Effector CD8-positive, alpha-beta T cell (primary cell): ENCODE measurements at places on chromosomes 2 and 18.

DNA sequence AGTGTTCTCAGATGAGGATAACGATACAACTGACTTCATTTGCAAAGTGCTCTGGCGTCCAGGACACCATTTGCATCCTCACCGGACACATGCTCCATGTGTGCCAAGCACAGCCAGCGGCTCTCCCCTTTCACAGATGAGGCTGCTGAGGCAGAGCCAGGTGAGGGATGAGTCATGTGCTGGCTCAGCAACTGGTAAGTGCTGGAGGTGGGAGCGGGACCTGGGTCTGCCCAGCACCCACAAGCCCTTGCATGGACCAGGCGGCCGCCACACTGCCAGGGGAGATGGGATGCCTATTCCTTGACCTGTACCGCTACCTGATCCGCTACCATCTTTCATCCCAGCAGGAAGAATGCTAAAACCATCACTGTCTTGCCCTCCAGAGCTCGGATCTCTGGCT lies 86.2 kb upstream of the ASB18 start:
- no peak for DNase-seq

DNA sequence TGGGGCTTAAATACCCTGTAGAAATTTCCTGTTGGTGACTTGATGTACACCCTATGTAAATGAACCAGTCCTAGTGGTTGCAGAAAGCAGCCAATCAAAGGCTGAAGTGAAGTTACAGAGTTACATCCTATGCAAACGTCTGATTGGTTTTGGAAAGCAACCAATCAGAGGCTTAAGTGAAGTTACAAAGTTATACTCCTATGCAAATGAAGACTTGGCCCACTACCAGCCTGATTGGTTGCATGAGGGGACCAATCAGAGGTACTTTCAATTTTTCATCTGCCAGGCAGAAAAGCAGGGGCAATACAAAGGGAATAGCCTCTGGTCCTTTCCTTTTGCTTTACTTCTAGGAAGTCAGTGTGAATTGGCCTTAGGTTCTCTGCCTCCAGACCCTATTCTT lies 13.6 kb upstream of the ZNF397 start:
- DNase-seq = no peak

- no peak for DNase-seq
Observed at GRCh38 chr18:48208432-48209140, 200.6 kb downstream of the ZBTB7C start.

GRCh38 chr2:181240844-181241243 lies 216.3 kb upstream of the ITGA4 start:
- DNase-seq = no peak

DNA sequence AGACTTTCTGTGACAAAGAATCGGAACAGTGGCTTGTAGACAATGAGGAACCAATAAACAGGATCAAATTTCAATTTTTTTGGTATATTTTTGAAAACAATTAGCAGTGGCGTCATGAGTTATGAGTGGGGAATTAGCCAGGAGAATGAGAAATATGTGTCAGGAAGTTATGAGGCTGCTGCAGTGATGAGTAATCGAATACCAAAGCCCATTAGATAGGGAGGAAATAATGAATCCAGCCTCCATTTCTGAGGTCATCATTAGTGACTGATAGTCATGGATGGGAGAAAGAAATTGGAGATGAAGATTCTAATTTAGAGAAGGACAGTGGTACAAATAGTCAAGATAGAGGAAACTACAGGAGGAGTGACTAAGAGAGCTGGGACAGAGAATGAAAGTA lies 673.1 kb upstream of the VRK2 start:
- DNase-seq = no peak

GRCh38 chr2:99348173-99348572 lies 11.0 kb downstream of the EIF5B start:
- DNase-seq = no peak

DNA sequence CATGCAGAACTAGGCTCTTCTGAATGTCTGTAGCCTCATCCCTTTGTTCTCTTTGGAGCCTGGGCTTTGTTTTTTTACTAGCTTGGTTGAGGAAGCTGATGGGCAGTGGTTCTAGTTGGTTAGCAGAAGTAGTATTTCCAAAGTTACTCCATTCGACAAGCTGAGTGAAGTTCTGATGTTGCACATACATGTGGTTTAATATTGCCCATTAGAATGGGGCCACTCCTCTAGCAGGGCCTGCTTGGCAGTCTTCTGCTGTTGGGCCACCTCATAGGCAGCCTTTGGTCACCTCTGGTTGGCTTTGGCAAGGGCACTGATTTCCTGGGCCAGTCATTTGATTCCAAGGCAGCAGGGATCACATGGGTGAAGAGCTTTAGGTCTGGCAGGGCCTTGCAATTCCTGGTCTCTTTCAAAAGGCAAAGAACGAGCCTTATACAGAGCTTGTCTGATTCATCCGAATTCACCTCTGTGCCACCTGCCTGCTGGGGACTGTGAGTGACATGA lies 2.5 kb downstream of the RPIA start:
- DNase-seq = no peak

- DNase-seq = no peak
Observed at GRCh38 chr18:74456017-74456348, 1.1 kb downstream of the DIPK1C start.

GRCh38 chr2:118979152-118979861 lies 37.3 kb downstream of the MARCO start:
- no peak for DNase-seq

- no peak for DNase-seq
Observed at GRCh38 chr2:28128281-28128950, 237.9 kb downstream of the BABAM2 start.

DNA sequence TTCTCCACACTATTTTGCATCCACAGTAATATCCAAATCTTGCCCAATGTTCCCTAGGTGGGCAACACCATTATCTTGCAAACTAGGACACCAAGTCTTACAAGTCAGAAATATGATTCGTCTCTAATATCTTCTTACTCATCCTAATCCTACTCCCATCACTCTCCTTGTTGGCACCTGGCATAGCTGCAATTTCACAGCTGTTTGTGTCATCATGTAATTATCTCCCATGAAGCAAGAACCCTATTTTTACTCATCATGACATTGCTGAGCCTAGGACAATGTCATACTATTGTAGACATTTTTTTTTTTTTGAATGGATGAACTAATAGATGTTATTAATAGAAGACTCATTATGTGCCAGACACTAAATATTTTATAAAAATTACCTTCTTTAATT lies 91.3 kb upstream of the CCDC141 start:
- DNase-seq = no peak

- peak; percentile 53 for DNase-seq
Observed at GRCh38 chr18:63074981-63075404, 244.6 kb downstream of the BCL2 start.

DNA sequence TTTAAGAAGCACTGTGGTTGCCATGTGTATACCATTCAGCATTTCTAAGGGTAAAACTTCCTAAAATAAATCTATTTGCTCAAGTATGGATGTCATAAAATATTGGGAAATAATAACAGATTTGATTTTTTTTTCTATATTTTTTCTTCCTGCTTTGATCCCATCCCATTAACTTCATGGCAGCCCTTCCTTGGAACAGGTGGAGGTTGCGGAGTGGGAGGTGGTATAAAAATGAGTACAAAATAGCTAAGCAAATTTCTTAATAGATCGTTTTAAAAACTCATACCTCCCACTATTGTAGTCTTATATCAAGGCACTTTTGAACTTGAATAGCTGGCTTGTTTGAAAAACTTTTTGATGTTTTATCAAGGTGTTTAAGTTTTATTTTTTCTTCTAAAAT lies 152.1 kb upstream of the KYNU start:
- no peak for DNase-seq

- DNase-seq = peak; percentile 44
Observed at GRCh38 chr2:181456660-181457120, 496 bp upstream of the ITGA4 start.

DNA sequence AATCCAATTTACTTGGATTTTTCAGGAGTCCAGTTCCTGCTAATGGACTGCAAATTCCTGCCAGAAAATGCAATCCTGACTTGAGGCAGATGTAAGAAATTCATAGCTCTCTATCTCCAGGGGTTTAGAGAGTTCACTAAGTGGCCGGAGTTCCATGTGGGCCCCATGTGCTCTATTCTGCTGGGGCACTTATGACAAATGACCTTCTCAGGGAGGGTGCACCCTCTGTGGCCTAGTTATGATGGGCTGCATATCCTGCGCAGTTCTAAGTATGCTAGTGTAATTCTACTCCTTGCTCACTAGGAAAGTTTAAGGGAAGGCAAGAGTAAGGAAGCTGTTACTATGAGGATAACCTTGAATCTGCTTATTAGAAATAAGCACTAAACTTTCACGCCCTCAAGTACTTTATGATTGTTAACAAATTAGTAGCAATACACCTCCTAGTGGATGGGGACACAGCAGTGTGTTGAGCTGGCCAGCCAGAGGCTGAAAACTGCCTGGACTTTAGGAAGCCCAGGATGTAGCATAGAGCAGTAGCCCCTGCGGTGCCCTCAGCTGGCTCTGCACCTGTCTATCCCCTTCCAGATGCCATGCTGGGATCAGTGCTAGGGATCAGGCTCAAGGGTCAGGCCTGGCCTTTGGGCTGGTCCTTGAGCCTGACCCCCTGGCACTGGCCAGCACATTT lies 14.4 kb downstream of the SMYD1 start:
- DNase-seq = no peak

- no peak for DNase-seq
Observed at GRCh38 chr2:73232403-73233153, 461 bp downstream of the PRADC1 start.

GRCh38 chr2:146931109-146931508 lies 913.7 kb upstream of the ACVR2A start:
- no peak for DNase-seq

GRCh38 chr2:205752924-205753323 lies 70.6 kb downstream of the NRP2 start:
- no peak for DNase-seq

- DNase-seq = no peak
Observed at GRCh38 chr18:61702007-61702406, 190.8 kb downstream of the RNF152 start.

- no peak for DNase-seq
Observed at GRCh38 chr18:35682281-35682867, 100.8 kb downstream of the GALNT1 start.

- DNase-seq = no peak
Observed at GRCh38 chr2:13128139-13128538, 411.4 kb downstream of the TRIB2 start.

DNA sequence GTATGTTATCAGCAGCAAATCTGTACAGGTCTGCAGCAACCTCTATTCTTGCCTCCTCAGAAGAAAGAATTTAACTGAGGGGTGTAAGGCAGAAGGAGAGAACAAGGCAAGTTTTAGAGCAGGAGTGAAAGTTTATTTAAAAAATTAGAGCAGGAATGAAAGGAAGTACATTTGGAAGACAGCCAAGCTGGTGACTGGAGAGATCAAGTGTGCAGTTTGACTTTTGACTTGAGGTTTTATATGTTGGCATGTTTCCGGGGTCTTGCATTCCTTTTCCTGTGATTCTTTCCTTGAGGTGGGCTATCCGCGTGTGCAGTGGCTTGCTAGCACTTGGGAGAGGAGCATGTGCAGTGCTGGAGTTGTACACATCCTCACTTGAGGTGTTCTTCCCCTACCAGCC lies 16.5 kb upstream of the CERS6 start:
- no peak for DNase-seq

GRCh38 chr2:53407363-53408080 lies 360.1 kb upstream of the CHAC2 start:
- DNase-seq = no peak

DNA sequence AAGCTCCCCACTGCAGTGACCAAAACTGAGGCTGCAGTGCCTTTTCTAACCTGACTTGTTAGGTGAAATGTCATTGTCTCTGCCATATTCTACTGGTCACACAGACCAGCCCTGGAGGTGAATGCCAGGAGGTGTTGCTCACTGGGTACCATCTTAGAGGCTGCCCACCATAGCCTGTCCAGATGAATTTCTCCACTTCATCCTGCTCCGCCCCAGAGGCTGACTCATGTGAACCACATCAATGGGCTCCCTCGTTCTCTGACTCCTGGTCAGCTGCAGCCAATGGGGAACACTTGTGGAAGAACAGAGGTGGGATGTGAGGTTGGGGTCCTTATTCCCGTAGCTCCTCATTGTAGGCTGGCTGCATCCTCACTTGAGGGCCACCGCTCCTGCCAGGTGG lies 3.4 kb upstream of the NARS1 start:
- DNase-seq = no peak

DNA sequence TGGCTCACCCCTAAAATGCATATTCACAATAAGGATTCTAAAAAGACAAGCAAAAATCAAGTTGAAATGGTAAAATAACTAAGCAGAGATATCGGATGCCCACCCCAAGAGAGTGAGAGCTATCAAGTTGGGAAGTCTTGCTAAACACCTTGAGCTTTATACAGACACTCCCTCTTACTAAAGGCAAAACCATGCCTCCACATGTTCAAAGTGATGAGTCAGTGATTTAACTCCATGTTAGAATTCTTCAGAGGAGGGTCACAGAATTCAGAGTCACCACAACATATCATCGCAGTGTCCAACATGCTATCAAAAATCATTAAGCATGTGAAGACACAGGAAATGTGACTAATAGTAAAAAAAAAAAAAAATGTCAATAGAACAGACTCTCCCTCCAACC lies 20.6 kb upstream of the ST8SIA3 start:
- no peak for DNase-seq

DNA sequence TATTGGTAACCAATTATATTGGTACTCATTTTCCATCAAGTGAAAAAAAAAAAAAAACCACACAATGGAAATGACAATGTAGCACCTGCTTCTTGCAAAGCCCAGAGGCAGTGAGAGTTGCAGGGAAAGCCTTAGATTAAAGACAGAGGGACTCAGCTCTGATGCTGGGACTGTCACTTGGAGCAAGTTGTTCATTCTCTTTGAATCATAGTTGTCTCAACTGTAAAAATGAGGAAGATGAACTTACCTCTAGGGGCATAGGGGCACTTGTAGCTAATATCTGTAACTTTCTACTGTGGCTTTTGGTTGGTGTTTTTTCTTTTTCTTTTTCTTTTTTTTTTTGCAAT lies 81.4 kb upstream of the LPIN2 start:
- no peak for DNase-seq

GRCh38 chr2:29317077-29317517 lies 201.9 kb downstream of the CLIP4 start:
- DNase-seq = no peak

- DNase-seq = no peak
Observed at GRCh38 chr2:229179628-229180027, 91.5 kb downstream of the PID1 start.
